T-cell (primary cell): ENCODE measurements at places on chromosomes 3 and 15.

- DNase-seq, result no peak
These were observed 89.0 kb downstream of the WDR76 start for GRCh38 chr15:43915631-43916325.

DNA sequence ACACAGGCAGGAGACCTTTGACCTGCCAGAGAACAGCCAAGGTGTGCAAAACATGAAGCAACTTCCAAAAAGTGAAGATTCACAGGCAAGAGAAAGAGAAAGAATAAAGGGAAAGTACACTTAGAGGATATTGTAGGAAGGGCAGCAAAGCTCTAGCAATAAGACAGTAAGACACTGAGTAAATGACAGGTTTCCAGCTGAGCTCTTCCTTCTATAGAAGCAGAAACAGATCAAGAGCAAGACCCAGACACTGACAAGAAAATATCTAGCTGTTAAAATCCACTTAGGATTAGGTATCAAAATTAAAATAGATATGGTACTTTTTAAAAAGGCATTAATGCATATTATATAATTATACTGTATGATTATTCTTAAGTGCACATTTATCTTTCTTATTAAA lies 333.4 kb downstream of the RAP2B start:
- DNase-seq, result no peak

GRCh38 chr3:97970156-97970555 lies 2.1 kb downstream of the RIOX2 start:
- DNase-seq, result no peak

- DNase-seq, result no peak
These were observed 7.8 kb downstream of the ANPEP start for GRCh38 chr15:89806559-89807550.

DNA sequence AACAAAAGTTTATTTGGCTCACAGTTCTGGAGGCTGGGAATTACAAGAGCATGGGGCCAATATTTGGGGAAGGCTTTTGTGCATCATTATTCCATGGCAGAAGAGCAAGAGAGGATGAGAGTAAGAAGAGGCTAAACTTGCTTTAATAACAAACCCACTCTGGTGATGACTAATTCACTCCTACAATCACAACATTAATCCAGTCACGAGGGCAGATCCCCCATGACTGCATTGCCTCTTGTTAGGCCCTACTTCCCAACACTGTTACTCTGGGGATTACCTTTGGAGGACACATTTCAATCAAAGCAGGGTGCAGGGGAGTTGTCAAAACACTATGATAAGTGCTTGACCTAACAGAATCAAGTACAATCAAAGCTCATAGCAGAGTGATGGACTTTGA lies 181.7 kb downstream of the BBX start:
- no peak for DNase-seq

DNA sequence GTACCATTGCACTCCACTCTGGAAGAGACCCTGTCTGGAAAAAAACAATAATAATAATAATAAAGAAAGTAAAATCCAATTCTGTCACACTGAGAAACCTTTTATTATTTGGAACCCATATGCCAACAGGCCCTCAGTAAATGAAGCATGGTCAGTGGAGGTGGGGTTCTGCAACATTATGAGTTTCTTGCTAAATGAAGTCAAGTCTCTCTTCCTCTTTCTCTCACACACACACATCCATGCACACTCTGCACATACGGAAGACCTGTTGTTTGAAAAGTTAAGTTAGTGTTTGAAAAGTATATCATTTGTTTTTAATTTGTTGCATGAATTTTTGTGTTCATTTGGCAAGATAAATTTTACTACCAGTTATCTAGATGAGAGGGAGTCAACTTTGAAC lies 27.8 kb downstream of the GAP43 start:
- DNase-seq, result no peak

DNA sequence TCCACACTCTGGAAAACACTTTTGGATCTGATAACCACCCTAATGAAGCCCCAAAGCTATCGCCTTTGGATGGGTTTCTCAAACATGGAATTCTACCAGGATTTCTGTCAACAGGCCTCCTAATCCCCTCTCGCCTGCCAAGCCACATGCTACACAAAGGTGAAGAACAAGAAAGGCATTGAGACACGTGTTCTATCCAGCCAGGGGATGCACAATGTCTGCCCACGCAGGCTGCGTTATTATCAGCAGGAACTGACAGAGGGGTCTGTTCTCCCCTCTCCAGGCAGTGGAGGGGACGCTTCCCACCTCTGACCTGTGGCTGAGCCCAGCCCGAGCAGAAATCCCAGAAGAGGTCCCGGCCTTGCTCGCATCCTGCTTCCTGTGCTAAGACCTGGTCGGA lies 45.4 kb upstream of the THBS1 start:
- no peak for DNase-seq

GRCh38 chr3:72746430-72747411 lies 101.5 kb downstream of the SHQ1 start:
- DNase-seq, result no peak

DNA sequence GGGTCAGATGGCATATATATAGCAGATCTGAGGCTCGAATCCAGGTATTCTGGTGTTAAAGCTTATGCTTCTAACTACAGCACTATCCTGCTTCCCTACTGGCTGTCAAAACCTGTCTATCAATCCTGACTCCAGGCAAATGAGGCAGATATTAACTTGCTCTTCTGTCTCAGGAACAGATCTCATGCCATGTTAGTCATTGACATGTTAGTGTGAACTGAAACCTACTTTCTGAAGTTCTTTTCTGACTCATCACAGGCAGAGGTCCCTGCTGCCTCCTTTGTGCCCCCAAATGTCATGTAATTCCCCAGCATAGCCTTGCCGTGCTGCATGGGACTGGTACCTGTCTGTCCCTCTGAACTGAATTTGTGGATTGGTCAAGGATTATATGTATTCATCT lies 125.0 kb upstream of the SMAD3 start:
- DNase-seq, result no peak

- DNase-seq, result no peak
These were observed 141.2 kb upstream of the LRIG1 start for GRCh38 chr3:66642019-66642418.

- DNase-seq, result no peak
These were observed 20.1 kb upstream of the UBE2E2 start for GRCh38 chr3:23182996-23183513.

DNA sequence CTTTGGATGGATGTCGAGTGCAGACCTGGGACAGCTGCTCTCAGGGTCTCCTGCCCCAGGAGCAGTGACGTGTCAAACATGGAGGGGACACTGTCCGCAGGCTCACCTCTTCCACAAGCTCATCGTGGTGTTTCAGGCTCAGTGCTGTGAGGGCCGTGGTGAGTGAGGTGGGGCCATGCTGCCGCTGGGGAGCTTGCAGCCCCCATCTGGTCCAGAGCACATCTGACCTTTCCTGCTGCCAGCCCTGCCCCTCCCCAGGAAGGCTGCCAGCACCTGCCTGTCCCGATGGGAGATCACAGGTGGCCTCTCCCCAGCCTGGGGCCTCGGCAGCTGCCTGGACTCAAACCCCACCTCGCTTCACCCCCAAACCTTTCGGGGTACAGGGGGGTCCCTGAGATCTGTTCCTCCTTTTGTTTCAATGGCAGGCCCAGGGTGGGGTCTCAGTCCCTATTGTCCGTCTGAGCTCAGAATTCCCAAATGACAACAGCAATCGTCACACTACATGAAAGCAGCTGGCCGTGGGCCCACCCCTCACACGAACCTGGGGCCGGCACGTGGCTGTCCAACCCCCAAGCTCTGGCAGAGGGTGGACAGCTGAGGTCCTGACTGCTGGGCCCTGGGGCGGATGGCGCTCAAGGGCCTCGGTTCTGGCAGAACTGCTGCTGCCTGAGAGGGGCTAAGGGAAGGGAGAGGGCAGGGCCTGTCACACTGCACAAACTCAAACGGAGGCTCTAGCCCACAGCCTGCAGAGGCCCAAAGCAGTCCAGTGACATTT lies 65.0 kb upstream of the RPL32 start:
- no peak for DNase-seq

- DNase-seq, result no peak
These were observed 24.2 kb downstream of the DENND4A start for GRCh38 chr15:65767895-65768294.

GRCh38 chr15:93047621-93048425 lies 41.2 kb downstream of the RGMA start:
- DNase-seq, result peak; percentile 56

GRCh38 chr3:151428386-151428785 lies 32.5 kb downstream of the IGSF10 start:
- DNase-seq, result no peak

DNA sequence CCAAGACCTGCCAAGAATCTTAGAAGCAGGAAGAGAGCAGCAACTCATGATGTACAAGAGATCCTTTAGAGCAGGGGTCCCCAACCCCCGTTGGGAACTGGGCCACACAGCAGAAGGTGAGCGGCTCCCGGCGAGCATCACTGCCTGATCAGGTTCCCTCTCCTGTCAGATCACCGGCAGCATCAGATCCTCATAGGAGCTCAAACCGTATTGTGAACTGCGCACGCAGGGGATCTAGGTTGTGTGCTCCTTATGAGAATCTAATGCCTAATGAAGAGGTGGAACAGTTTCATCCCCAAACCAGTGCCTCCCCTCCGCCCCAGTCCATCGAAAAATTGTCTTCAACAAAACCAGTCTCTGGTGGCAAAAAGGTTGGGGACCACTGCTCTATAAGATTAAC lies 13.8 kb downstream of the SLC41A3 start:
- no peak for DNase-seq

DNA sequence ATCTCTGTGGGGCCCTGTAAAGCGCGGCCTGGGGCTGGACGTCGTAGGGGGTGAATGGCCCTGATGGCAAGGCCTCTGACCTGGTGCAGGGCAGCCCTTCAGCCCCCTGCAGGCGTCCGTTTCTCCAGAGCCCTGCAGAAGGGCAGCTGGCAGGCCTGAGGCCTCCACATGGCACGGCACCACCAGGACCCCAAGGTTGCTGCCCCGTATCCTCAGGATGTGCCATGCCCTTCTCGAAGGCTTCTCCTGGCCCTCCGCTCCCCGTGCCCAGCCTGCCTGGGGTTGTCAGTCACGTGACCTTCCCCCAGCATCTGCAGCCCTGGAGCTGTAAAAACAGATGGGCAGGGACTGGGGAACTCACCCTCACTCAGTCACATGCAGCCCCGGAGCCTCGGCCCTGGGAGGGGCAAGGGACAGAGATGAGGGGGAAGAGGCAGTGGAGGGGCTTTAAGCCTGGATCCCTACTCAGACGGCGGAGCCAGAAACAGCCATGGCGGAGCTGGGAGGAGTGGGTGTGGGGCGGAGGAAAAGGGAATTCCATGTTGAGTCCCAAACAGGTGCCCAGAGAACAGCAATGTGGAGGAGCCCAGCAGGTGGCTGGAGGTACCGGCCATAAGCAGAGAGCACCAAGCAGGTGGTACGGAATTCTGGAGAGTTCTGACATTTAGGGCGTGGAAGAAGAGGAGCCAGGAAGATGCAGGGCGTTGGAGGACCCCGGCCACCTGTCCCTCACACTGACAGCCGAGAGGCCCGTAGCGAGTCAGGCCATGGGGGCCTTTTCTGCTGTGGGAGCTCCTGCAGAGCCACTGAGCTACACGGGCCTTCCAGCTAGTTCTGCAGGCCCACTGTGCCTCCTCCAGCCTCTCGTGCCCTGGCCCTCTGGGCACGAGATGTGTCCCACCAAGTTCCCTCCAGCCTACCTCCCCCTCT lies 193.1 kb downstream of the XXYLT1 start:
- no peak for DNase-seq

- no peak for DNase-seq
These were observed 6.7 kb downstream of the NANOGP8 start for GRCh38 chr15:35078221-35078915.

- DNase-seq, result no peak
These were observed 120.6 kb upstream of the SPATA12 start for GRCh38 chr3:56939834-56940233.

DNA sequence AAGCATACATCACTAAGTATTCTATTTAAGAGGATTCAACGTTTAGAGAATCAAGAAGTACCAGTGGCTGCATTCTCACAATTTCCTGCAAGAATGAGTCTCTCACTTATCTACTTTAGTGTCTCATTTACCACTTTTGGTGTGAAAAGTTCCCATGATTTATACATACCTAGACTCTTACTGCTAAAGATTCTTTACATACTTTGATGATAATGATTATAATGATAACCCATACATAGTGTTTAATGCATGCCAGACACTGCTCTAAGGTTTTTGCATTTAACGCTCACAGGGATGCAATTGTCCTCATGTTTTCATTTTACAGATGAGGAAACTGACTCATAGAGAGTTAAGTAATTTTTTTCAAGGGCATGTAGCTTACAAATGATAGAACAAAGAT lies 133.6 kb downstream of the TMEM108 start:
- DNase-seq, result no peak

DNA sequence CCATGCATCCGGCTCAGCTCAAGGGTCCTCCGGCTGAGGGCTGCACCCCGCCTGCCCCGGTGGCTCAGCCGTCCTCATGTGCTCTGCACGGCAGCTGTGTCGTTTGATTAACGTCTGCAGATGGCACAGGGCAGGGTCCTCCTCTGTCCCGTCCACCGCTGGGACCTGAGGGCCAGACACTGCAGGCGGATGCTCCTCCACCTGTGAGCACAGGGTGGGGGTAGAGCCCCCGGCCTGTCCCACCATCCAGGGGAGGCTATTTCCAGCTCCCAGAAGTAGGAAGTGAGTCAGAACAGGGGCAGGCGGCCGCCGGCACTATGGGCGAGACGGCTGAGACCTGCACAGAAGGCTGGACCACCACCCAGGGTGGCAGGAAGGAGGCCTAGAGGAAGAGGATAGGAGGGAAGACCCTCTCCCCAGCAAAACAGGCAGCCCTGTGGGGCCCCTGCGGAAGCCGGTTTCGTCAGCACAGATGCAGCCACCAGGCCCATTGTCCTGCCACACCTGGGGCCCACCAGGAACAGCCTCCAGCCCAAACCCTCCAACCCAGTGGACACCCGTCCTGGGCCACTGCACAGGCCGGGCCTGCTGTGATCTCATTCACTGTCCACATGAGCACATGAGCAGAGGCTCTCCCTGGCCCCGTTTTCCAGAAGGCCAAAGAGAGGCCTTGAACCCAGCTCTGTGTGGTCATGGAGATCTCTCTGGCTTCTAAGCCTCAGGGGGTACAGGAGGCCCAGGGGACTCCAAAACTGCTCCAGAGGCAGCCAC lies 12.6 kb upstream of the PLXND1 start:
- no peak for DNase-seq

DNA sequence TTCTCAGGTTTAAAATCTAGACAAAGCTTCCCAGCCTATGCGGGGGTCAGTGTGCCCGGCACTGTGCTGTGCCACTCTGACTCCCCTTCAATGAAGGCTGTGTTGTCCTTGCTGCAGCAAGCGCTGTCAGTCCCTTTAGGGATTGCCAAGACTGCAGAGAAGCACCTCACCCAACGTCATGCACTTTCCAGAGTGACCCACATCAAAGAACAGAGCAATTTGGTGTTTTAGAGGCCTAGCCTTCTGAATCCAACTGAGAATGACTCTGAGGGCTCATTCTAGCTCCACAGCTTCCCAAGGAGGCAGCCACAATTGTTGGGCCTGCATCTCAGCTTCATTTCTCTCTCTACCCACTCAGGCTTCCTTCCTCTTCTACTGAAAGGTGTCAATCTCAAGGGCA lies 26.4 kb downstream of the SLC9A9 start:
- no peak for DNase-seq

GRCh38 chr15:98069256-98069655 lies 108.8 kb downstream of the ARRDC4 start:
- DNase-seq, result no peak
